ENCODE measurements at places on chromosomes 2 and 18.

GRCh38 chr2:239583171-239583878, 182.5 kb upstream of the HDAC4 start:
- DNase-seq, result no peak

DNA sequence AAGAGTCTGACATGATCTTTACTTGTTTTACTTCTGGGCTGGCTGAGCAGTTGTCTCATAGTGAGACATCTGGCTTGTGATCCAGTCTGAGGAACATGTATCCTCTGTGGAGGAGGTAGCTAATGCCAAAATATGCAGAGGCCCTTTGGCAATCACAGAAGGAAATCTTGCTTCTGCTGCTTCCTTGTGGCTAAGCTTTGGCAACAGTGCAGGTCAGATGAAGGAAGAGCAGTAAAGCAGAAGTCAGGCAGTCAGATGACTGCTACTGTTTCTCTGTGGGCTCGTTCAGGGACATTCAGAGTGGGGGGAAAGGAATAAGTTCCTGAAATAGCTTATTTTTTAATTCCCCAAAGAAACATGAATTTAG, 22.3 kb downstream of the DOK1 start:
- DNase-seq, result no peak

DNA sequence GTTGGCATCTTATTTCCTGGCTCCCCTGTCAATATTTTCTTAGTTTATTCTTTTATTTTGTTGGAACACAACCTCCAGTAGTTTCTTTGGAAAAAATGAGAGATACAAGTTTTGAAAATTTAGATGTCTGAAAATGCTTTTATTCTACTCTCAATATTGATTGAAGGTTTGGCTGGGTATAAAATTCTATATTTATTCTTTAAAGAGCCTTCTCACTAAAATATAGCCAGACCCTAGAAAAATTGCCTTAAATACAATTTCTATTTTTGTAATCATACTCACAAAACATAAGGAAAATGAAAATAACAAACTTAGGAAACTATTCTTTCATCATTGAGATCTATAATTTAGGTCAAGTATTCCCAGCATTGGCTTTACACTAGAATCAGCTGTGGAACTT, 103.7 kb downstream of the CYP26B1 start:
- no peak for DNase-seq

DNA sequence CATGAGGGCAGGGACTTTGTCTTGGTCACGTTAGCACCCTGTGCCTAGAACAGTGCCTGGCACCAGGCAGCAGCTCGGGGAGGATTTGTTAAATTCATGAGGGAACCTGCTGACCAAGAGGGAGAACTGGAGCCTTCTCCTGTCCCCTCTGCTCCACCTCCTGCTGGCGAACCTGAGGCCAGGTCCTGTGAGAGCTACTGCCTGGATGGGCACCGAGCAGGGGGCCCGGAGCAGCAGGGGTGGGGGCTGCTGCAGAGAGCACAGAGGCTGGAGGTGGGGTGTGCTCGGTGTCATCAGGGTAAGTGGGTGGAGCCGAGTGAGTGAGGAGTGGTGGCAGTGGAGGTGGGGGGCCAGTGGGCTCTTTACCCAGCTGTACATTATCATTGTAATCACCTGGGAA, 52.1 kb upstream of the FAHD2A start:
- DNase-seq, result no peak

DNA sequence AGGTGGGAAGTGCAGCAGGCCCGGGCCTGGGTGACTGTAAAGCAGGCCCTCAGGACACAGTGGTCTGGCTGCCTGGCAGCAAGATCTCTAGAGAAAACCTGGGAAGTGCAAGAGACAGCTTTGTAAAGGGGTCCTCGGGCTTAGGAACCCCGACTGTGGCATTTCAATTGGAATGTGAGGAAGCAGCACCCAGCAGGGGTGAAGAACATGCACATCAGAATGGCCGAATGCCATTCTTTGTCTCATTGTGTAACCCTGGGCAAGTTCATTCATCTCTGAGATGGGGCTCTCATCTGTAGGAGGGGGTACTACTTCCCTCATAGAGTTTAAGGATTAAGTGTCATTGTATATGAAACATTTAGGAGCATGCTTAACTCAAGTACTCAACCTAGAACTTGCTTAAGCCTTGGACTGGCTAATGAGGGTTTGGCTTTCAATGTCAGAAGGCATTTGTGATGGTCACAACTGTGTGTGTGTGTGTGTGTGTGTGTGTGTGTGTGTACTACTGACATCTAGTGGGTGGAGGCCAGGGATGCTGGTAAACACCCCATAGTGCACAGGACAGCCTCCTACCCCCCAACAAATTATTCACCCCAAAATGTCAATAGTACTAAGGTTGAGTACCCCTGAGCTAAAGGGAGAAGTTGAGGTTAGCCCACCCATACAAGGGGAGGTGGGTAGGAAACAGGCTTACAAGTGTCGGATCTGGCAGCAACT, 29.3 kb downstream of the MEX3C start:
- no peak for DNase-seq

DNA sequence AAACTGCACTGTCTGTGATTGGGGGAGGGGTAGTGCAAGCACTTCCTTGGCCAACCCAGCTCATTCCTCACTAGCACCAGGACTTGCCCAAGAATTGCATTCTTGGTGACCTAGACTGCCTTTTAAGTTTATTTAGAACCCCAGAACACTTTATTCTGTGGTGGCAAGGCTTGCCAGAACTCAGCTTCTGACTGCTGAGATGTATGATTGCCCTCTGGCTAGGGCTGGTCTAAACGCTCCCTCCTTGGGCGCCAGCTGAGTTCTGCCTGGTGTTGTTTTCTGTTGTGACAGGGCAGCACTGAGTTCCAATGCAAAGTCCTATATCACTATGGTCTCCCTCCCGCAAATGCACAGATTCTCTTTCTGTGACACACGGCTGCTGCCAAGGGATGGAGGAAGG, 247.7 kb downstream of the ZNF385B start:
- no peak for DNase-seq

DNA sequence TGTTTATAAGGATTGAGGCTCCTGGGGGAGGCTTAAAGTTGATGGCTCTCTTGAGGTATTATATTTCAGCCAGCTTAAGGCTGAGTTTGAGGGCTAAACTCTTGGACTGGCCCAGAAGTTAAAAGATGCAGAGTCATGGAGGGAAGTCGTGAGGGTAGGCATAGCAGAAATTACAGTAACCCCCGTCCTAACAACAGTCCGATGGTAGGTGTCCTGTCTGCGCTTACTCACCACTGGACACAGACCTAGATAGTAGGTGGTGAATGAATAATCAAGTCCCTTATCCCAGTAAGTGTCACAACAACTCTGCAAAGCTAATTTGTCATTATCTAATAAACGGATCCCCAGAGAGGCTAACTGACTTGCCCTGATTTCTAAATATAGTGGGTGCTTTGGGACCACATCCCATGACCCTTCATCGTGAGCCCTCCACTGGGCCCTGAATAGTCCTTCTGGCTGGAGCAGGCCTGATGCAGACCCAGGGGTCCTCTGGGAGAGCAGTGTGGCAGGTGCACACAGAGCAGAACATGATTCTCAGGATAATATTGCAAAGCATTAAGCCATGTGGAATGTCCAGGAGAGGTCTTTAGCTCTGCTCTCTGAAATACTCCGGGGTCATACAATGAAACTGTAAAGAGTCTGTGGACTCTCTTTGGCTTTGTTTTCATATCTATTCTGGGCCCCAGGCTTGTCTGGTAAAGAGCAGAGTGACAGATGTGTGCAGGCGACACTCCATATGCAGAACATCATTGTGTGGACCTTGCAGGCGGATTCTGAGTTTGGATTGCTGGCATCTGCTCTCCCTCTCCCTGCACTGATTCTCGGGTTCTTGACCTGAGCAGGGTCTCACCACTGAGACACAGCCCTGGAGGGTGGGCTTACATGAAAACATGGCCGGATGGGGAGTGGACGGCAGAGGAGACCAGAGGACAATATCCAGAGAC, 98.1 kb downstream of the RNF144A start:
- no peak for DNase-seq

DNA sequence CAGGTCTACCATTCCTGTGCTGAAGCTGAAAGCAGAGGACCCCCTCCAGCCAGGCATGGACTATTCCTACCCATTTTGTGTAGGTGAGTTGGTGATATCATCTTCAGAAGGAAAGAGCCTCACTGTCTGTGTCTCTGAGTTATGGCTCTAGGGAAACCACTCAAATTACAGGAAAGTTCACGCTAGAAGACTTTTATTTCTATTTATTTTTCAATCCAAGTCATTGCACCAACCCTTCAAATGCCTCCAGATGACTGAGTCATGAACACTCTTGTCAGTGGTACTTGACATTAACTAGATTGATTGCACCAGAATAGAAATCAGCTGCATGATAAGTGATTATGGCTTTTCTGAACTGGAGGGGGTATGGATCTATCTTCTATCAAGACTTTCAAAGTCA, 338.4 kb downstream of the MBD2 start:
- DNase-seq, result no peak
